ENCODE measurements at places on chromosomes 3 and 15.

- no peak for DNase-seq
- H3K27me3 ChIP-seq = no peaks in the 10 kb centered on the region
- H3K4me3 ChIP-seq = no peak overlapping the region
- H3K4me1 ChIP-seq = no peaks in the 10 kb centered on the region
- no peaks in the 10 kb centered on the region for H3K36me3 ChIP-seq
- no peak overlapping the region for H3K27ac ChIP-seq
Observed at GRCh38 chr3:160695915-160696327, 19.0 kb downstream of the ARL14 start.

DNA sequence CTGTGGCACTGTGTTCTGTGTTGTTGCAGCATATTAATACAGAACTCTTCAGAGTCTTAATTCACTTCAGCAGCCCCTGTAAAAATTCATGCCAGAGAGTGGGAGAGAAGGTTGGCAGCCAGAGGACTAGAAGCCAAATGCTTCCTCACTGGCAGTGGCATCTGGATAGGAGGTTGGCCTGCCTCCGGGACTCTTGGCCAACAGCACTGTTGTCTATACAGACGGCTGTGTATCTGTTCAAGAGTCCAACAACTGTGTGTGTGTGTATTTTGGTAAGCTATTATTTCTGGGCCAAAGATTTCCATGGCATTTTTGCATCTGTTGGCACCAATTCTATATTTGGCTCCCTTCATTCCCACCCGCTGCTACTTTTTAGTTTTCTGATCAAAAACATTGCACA, 156.0 kb upstream of the SOX2 start:
- no peak for DNase-seq
- H3K36me3 ChIP-seq = no peaks in the 10 kb centered on the region

DNA sequence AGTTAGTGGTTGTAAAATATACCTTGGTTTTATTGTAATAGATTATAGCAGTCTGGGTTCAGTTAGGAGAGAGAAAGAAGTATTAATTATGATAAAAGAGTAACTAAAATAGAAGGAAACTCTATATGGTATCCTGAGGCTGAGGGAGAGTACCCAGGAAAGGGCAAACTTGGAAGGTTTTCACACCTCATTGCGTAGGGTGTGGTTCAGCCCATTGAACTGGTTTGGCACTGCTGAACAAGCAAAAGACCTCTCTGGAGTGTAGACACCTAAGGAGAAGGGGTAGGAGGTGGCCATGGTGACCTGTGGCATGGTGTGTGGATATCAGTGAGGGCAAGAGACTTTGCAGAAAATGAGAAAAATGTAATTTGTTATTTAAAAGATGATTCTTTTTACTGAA, 63.5 kb downstream of the STT3B start:
- H3K36me3 ChIP-seq = peaks cover 2% of the 10 kb centered on the region
- no peak overlapping the region for H3K4me3 ChIP-seq
- no peaks in the 10 kb centered on the region for H3K27me3 ChIP-seq
- H3K4me1 ChIP-seq = no peaks in the 10 kb centered on the region
- DNase-seq = no peak

DNA sequence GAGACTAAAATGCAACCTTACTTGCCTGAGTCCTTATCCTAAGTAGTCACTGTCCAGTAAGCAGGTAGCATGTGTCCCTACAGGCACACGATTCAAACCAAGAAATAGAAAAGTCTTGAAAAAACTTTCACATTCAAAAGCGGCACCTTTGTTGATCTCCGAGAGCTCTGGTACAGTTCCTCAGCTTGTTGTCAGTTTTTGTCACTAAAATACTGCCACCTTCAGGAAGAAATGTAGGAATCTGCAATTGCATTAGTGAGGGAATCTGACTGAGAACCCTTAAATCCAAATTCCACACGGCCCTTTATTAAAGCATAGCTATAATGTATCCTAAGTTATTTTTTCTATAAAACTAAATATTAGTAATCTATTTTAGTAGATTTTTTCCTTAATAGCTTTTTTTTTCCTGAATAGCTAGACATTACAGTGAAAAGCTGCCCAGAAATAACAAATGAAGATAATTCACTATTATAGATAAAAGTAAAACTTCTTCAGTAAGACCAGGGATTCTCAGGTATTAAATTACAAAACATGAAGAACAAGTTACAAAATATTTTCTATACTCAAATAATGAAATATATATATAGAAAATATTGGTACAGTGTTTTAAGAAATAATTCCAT, 44.0 kb downstream of the CCDC54 start:
- no peak overlapping the region for H3K4me3 ChIP-seq
- H3K27me3 ChIP-seq = no peaks in the 10 kb centered on the region
- H3K36me3 ChIP-seq = no peaks in the 10 kb centered on the region
- no peak overlapping the region for H3K27ac ChIP-seq
- DNase-seq = no peak

- H3K4me1 ChIP-seq = no peaks in the 10 kb centered on the region
- no peaks in the 10 kb centered on the region for H3K27me3 ChIP-seq
- no peak overlapping the region for H3K4me3 ChIP-seq
- DNase-seq = no peak
- no peak overlapping the region for H3K27ac ChIP-seq
Observed at GRCh38 chr3:143924522-143925285, 46.9 kb upstream of the DIPK2A start.

GRCh38 chr15:80434926-80435720, 30.9 kb downstream of the ARNT2 start:
- H3K4me3 ChIP-seq = no peak overlapping the region
- H3K27me3 ChIP-seq = no peaks in the 10 kb centered on the region
- no peak overlapping the region for H3K27ac ChIP-seq
- H3K36me3 ChIP-seq = no peaks in the 10 kb centered on the region

DNA sequence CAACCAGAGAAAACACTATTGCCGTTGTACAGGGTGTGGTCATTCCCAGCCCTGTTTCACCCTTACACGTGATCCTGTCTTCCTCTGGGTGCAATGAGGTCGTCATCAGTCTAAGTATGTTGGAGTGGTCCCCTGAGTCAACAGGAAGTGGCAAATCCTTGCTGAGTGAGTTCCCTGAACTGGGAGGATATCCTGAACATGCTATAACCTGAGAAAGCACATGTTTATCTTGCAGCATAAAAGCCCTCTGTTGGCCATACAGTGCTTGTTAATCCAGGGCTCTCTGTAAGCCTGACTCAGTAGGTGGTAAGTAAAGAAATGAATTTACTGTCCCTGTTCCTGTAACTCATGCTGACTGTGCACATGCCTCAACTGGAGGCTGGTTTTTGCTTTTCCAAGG, 477.8 kb upstream of the RGMA start:
- H3K27ac ChIP-seq = no peak overlapping the region
- no peaks in the 10 kb centered on the region for H3K4me1 ChIP-seq
- H3K36me3 ChIP-seq = no peaks in the 10 kb centered on the region
- no peak for DNase-seq
- H3K27me3 ChIP-seq = no peaks in the 10 kb centered on the region

- no peak overlapping the region for H3K4me3 ChIP-seq
- 0 out of 2 replicates have a peak, but pooled peaks cover 1% of the 10 kb centered on the region for H3K4me1 ChIP-seq
- H3K27ac ChIP-seq = no peak overlapping the region
- H3K27me3 ChIP-seq = no peaks in the 10 kb centered on the region
Observed at GRCh38 chr3:149701977-149702350, 44.1 kb upstream of the WWTR1 start.

DNA sequence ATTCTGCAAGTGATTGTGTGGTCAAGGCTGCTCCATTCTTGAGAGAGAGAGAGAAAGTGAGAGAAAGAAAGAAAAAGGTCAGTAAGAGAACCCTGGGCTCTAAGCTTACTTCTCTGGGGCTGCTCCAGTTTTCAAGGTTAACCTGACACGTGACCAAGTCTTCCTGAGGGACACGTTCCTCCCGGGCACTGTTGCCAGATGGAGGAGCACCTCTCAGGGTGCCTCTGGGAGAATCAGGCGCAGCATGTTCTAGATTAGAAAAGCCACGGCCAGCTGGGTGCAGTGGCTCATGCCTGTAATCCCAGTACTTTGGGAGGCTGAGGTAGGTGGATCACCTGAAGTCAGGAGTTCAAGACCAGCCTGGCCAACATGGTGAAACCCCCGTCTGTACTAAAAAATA, 60.8 kb downstream of the ITGA11 start:
- H3K27me3 ChIP-seq = no peaks in the 10 kb centered on the region
- no peaks in the 10 kb centered on the region for H3K36me3 ChIP-seq
- H3K27ac ChIP-seq = no peak overlapping the region
- no peak overlapping the region for H3K4me3 ChIP-seq
- no peaks in the 10 kb centered on the region for H3K4me1 ChIP-seq

DNA sequence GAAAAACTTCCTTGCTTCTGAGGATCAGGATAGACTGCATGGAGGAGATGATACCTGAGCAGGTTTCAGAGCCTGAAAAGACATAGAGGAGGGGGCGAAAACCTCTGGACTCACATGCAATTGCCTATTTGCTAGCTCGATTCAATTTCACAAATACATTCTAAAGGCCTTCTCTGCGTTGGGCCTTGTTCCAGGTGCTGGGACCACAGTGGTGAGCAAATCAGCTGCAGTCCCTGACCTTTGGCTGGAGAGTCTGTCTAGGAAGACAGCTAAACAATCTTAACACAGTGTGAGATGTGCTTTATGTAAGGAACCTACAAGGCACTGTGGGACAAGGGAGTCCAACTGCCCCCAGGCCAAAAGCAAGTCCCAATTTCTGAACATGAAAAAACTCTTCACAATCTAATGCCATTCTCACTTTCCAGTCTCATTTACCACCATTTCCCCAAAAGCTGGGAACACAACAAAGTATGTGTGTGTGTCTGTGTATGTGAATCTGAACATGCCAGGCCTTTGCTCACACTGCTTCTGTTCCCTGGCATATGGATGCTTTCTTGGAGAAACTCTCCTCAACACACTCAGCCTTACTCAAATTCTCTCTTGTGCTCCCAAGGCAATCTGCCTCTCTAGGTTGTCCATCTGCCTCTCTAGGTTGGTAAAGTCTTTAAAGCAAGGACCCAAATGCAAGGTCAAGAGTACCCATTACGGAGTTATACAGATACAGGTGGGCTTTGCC, 2.1 kb upstream of the PCCB start:
- H3K36me3 ChIP-seq = no peaks in the 10 kb centered on the region
- H3K4me1 ChIP-seq = peaks cover 5% of the 10 kb centered on the region
- no peak overlapping the region for H3K27ac ChIP-seq
- no peak for DNase-seq
- no peak overlapping the region for H3K4me3 ChIP-seq

DNA sequence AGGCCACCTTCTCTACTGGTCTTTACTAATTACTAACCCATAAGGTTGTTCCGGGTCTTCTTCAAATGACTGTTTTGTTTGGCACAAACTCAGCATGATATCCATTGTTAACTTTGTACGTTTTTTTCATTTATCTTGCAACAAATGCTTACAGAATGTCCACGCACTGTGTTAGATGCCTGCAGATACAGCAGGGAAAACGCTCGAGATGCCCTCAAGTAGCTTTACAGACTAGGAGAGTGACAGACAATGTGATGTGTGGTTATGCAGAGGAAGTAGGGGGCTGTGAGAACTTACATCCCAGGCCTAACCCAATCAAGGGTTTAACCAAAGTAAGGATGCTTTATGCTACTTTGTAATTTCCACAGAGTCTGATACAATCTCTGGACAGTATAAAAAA, 949 bp upstream of the RFC4 start:
- no peaks in the 10 kb centered on the region for H3K27me3 ChIP-seq
- peaks cover 5% of the 10 kb centered on the region for H3K4me1 ChIP-seq
- peak overlapping the region; percentile 86 for H3K4me3 ChIP-seq
- DNase-seq = no peak

GRCh38 chr15:67905628-67906027, 65.8 kb upstream of the RNU6-1 start:
- H3K36me3 ChIP-seq = peaks cover 6% of the 10 kb centered on the region
- H3K4me1 ChIP-seq = no peaks in the 10 kb centered on the region
- H3K27ac ChIP-seq = no peak overlapping the region
- no peaks in the 10 kb centered on the region for H3K27me3 ChIP-seq

- H3K4me1 ChIP-seq = no peaks in the 10 kb centered on the region
- DNase-seq = no peak
- no peaks in the 10 kb centered on the region for H3K36me3 ChIP-seq
- H3K27me3 ChIP-seq = no peaks in the 10 kb centered on the region
Observed at GRCh38 chr3:64832098-64832497, 144.3 kb upstream of the ADAMTS9 start.

DNA sequence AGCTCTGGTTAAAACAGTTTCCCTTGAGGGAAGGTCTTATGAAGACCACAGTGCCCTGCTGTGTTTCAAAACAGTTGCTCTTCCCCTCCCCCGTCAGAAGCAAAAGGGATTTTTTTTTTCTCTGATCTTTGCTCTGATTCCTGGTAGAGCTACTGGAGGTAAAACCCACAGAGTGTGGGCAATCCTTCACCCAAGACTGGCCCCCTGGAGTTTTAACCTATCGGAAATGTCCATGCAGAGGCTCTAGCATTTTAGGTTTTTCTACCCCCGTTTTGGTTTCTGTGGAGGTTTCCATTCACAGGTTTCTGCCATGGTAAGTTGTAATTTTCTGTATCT, 27.7 kb downstream of the GRM2 start:
- DNase-seq = no peak
- no peaks in the 10 kb centered on the region for H3K36me3 ChIP-seq
- H3K4me1 ChIP-seq = no peaks in the 10 kb centered on the region
- no peaks in the 10 kb centered on the region for H3K27me3 ChIP-seq
- no peak overlapping the region for H3K27ac ChIP-seq
- no peak overlapping the region for H3K4me3 ChIP-seq

DNA sequence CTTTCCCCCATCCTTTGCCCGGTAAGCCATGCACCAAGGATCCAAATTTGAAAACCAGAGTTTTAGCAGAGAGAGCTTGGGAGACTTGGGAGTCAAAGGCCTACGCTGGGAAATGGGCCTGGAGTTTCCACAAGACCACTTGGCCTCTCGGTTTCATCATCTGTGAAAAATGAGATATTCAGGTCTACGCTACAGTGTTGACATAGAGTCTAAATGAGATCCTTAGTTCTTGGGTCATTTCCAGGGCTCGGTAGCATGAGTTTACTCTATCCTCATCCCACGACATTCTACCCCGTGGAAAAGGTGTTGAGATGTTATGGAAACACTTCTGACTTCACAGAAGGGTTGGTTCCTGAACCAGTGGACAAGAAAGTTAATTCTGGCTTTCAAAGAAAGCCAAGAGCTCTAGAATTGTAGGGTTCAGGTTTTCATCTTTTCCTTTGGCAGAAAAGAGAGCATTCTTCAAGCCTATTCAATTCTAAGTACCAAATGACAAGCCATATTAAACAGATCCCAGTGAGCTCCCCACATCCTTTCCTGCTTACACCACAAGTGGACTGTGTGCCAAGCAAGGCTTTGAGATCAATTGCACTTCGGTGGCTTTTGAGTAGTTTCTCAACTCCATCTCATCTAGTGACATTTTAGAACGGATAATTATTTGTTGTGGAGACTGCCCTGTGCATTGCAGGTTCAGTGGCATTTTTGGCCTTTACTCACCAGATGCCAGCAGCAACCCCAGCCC, 219.7 kb downstream of the SLCO3A1 start:
- H3K36me3 ChIP-seq = no peaks in the 10 kb centered on the region
- H3K27ac ChIP-seq = no peak overlapping the region
- no peak overlapping the region for H3K4me3 ChIP-seq
- no peaks in the 10 kb centered on the region for H3K27me3 ChIP-seq
- H3K4me1 ChIP-seq = peaks cover 2% of the 10 kb centered on the region

DNA sequence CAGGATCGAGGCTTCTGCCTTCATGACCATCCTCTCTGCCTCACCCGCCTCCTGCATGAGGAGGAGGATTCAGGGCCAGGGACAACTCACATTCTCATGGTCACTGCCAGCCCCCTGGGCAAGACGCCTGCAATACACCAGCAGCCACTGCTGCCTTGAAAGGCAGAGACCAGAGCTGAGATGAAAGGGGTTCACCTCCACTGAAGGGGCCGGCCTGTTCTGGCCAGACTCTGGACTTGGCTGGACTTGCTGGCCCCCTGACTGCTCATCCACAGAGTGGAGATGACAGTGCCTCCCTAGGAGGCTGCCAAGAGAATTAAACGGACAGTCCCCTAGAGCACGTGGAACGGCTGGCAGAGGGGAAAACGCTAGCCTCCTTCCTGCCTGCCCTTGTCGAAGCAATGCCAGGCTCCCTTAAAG, 35.2 kb downstream of the MGLL start:
- H3K36me3 ChIP-seq = no peaks in the 10 kb centered on the region
- no peak for DNase-seq
- no peak overlapping the region for H3K4me3 ChIP-seq
- H3K27me3 ChIP-seq = no peaks in the 10 kb centered on the region

All from H1 (cell line).